ENCODE measurements at places on chromosomes 16 and 17. TPM values are rescaled to one million over a fixed set of nuclear protein-coding genes. Genes with fewer than 3 reads are reported as not detected.

DHODH gene
- 21.8 TPM for total RNA-seq

KRT16 gene
- not detected for total RNA-seq

GRCh38 chr17:6387858-6388257 lies 47.1 kb downstream of the AIPL1 start:
- DNase-seq = no peak

DNA sequence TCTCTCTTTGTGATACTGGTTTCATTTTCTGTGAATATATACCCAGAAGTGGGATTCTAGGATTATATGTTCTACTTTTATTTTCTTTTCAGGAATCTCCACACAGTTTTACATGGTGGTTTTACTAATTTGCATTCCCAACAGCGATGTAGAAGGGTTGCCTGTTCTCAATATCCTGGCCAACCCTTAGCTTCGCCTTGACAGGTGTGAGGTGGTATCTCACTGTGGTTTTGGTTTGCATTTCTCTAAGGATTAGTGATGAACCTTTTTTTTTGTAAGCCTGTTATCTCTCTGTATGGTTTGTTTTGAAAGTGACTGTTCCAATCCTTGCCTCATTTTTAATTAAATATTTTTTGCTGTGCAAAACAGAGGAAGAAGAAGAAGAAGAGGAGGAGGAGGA lies 937.7 kb downstream of the CDH8 start:
- no peak for DNase-seq

PYDC1 gene
- total RNA-seq = not detected
